Activated CD4-positive, alpha-beta T cell treated with anti-CD3 and anti-CD28 coated beads for 36 hours (primary cell): ENCODE measurements at places on chromosomes 16 and 17. TPM values are rescaled to one million over a fixed set of nuclear protein-coding genes. Genes with fewer than 3 reads are reported as not detected.

Gene CEP112
- total RNA-seq, result 2.8 TPM

Gene TP53TG3C
- total RNA-seq, result not detected

Gene CHD9NB
- not detected for total RNA-seq

GRCh38 chr17:70137451-70138230 lies 31.7 kb upstream of the KCNJ2 start:
- peak; percentile 59 for DNase-seq

GRCh38 chr16:27698266-27698665 lies 148.3 kb downstream of the KATNIP start:
- peak; percentile 28 for DNase-seq

DNA sequence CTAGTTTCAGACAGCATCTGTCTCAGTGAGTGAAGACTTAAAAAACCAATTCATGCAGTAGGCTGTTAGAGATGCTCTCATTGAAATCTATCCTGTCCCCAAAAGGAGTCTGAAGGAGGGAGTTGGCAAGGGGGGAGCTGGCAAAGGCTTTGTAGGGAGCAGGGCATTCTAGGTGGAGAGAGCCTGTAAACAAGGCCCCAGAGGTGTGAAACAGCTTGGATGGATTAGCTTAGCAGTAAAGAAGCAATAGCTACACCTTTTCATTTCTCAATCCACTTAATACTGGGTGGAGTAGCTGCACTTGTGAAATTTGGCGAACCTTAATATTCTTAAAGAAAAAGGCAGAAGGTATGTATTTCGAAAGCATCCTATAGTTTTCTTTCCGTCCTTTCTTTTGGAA lies 61.8 kb downstream of the KSR1 start:
- DNase-seq, result no peak

GRCh38 chr16:19717314-19717713 lies 713 bp downstream of the KNOP1 start:
- DNase-seq, result no peak

- DNase-seq, result no peak
These were observed 10.7 kb downstream of the EPOP start for GRCh38 chr17:38663964-38664644.

DNA sequence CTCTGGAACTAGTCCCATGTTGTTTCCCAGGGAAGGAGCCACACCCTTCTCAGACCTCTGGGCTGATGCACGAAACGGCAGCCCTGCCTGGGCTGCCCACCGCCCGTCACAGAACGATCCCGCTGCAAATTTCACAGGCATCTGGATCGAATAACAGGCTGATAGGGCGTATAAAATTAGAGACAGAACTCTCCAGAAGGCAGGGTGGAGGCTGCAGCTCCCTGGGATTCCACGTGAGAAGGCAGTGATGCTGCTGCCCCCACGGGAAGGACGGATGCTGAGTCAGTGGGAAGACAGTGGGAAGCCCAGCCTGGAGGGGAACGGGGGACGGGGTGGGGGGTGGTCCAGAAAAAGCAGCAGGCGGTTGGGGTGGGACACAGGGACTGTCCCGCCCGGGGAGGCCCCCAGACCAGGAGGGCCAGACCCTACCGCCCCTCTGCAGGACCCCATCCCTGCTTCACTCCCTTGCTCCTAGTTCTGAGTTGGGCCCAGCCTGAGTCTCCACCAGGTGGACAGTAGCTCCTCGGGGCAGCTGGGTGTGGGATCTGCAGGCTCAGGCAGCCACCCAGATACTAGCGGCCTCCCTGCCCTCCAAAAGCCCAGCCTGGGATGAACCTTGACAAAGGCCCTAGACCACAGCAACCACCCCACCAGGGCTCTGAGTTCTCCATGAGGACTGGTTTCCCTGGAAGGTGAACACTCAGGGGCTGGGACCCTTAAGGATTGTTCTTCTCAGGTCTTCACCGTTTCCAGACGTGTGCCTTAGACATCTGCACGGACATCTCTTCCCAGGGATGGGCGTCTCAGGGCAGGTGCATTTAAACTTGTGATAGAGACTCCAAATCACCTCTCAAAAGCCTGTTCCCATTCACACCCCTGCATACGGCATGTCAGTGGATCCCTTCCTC lies 117.8 kb downstream of the METRNL start:
- peak; percentile 3 for DNase-seq

- no peak for DNase-seq
These were observed 87.4 kb upstream of the NKD1 start for GRCh38 chr16:50460538-50461399.

DNA sequence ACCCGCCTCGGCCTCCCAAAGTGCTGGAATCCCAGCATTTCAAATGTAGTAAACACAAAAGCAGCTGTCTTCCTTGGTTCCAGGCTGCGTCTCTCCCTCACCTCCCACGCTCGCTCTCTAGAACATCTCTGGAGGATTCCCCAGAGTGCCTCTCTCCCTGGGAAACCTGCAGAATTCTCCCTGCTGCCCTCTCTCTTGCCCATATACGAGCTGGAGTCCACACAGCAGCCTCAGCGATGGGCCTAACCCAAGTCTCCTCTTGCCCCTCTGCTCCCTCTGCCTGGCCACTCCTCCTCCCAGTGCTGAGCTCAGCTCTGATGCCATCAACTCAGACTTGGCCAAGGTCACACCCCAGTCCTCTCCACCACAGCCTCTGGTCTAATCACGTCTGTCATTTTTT lies 10.6 kb downstream of the GPRC5B start:
- DNase-seq, result no peak

DNA sequence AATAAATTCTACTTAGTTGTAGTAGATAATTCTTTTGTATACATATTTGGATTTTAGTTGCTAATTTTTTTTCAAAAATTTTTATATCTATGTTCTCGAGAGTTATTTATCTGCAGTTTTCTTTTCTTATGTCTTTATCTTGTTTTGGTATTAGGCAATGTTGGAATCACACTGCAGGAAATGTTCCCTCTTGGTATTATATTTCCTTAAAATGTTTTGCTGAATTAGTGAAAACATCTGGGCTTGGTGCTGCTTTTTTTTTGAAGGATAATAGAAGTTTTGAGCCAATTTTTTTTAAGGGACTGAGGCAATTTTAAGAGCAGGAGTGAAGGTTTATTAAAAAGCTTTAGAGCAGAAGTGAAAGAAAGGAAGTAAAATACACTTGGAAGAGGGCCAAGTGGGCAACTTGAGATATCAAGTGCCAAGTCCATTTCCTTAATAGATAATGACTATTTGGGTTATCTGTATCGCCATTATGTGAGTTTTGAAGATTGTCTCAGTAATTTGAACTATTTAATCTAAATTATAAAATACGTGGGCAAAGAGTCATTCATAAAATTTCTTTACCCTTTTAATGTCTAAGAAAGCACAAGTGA lies 1390.1 kb upstream of the CDH8 start:
- no peak for DNase-seq

DNA sequence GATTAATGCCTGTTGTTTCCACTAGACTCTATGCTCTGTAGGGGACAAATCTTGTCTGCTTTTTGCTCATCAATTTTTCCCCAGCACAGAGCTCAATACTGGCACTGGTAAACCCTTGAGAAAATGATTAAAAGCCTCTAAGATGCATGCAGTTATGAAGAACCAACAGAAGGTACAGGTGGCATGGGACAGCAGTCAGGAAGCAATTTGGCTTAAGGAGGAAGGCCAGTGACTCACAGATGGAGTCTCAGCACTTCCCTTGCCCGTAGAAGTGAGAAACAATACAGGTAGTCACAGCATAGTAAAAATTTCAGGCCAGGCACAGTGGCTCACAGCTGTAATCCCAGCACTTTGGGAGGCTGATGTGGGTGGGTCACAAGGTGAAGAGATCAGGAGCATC lies 504.7 kb upstream of the RBFOX1 start:
- DNase-seq, result no peak

DNA sequence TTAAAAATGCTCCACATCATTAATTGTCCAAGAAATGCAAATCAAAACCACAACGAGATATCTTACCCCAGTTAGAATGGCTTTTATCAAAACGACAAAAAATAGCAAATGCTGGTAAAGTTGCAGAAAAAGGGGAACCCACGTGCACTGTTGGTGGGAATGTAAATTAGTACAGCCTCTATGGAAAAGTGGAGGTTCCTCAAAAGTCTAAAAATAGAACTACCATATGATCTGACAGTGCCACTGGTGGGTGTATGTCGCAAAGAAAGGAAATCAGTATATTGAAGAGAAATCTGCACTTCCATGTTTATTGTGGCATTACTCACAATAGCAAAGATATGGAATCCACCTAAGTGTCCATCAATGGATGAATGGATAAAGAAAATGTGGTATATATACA lies 38.2 kb upstream of the ZFHX3 start:
- DNase-seq, result no peak

DNA sequence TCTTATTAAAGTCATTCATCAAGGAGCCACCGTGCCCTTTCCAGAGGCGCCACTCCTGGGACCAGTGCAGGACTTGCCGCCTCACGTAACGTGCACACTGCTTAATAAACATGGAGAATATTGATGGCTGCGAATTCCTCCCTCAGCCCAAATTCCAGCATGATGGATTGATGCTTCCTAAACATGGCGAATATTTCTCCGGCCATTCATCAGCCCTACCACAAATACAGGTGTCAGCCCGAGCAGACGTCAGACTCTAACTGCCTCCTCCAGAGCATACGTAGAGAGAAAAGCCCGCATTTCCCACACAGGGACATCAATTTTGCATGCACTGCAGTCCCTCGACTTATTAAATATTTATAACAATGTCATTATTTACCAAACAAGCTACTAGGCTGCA lies 97.0 kb downstream of the USP31 start:
- DNase-seq, result no peak

DNA sequence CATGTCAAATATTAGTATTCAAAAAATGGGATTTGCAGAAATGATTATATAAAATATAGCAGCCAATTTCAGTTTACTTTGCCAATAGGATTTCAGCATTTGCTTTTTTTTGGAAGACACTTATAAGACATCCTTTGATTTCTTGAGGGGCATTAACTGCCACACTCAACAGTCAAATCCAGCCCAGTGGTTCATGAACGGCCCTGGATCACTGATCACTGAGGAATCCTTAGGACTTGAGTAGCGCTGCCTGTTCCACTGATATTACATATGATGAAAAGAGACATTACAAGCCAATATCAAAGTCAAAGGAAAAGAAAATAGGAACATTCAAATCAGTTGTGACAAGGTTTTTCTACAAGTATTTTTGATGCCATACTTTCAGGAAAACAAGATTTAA lies 21.0 kb upstream of the YWHAE start:
- no peak for DNase-seq

DNA sequence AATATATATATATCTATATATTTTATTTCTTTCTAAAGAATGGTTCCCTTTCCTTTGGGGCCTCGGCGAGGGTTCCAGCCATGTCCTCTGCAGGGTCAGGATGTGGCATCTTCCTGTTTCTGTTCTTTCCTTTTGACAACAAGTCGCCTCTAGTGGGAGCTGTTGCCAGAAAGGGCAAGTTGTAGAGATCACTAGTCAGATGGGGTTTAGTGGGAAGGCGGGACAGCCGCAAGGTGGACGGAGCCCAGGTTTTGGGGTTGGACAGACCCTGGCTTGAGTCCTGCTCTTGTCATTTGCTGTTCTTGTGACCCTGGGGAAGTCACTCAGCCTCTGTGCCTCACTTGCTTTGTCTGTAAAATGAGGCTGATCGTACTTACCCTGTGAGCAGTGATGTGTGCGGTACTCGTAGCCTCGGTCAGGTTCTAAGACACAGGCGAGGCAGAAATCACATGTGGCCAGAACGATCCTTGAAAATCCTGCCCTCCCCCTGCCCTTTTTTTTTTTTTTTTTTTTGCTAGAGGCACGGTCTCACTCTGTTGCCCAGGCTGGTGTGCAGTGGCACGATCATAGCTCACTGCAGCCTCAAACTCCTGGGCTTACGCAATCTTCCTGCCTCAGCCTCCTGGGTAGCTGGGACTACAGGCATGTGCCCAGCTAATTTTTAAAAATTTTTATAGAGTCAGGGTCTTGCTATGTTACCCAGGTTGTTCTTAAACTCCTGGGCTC lies 80.1 kb downstream of the ABCC6 start:
- DNase-seq, result peak; percentile 24

DNA sequence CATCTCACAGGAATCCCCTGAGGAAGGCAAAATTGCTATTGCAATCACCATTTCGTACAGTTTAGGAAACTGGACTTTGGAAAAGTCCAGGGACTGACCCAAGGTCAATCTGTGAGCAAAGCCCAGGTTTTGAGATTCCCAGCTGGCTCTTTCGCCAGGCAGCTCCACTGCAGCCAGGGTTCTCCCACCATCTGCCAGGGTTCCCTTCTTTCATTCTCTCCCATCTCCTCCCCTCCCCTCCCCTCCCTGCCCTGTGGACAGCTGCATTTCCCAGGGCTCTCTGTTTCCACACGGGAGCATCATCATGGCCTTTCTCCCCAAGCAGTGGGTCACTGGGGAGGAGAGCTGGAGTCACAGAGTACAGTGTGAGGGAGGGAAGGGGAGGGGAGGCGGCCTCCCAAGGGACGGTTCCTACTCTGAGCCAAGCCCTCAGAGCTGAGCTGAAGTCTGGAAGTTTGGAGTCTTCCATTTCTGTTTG lies 11.9 kb upstream of the GSDMA start:
- no peak for DNase-seq

DNA sequence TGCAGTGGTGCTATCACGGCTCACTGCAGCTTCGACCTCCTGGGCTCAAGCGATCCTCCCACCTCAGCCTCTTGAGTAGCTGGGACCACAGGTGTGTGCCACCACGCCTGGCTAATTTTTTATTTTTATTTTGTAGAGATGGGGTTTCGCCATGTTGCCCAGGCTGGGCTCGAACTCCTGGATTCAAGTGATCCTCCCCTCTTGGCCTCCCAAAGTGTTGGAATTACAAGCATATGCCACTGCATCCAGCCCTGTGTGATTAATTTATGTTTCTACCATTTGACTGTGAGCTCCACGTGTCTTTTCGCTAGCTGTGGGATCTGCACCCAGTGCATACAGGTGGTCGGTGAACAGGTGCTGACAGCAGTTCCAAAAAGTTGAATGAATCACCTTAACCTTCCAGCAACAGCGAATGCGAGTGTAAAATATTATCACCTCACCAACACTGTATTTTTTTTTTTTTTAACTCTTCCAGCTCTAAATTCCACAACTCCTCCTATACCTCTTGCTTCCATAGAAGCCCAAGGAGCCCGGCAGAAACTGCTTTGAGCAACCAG lies 484 bp upstream of the NUDT7 start:
- no peak for DNase-seq

DNA sequence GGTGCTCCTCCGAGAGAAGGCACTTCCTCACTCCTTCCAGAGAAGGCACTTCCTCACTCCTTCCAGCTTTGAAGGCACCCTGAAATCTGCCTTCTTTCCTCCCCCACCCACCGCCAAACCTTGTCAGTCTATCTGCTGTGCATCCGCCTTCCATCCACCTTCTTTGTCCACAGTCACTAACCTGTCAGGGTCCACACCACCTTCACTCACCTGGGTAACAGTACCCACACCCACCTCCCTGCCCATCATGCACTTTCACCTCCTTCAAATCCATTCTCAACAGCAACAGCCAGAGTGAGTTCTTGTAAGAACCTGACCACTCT lies 5.2 kb downstream of the CCDC102A start:
- peak; percentile 3 for DNase-seq

GRCh38 chr17:79027925-79028491 lies 4.0 kb downstream of the C1QTNF1 start:
- no peak for DNase-seq

GRCh38 chr17:43698678-43699437 lies 37.1 kb upstream of the MEOX1 start:
- DNase-seq, result no peak
